ENCODE measurements at places on chromosomes 5 and 9. TPM values are rescaled to one million over a fixed set of nuclear protein-coding genes. Genes with fewer than 3 reads are reported as not detected.

Gene CDK9
- 209 TPM for total RNA-seq

Gene SLC34A1
- total RNA-seq = not detected

Gene C9orf50
- total RNA-seq = not detected

Gene PPP2R2B
- 1.4 TPM for total RNA-seq

Gene RBM22
- total RNA-seq = 50.3 TPM

Gene C5orf47
- total RNA-seq = not detected

Gene CDKN2A
- 0.65 TPM for total RNA-seq

Gene LMX1B
- not detected for total RNA-seq

Gene PCDHB3
- 3.7 TPM for total RNA-seq

Gene RALGPS1
- total RNA-seq = 8.3 TPM

Gene PCDHGA12
- 6.0 TPM for total RNA-seq

Gene SGCD
- total RNA-seq = 10.3 TPM

Gene PCDHGA4
- total RNA-seq = 5.1 TPM

Gene RAB24
- 26.8 TPM for total RNA-seq

Gene TXNDC8
- not detected for total RNA-seq

Gene HTR1A
- total RNA-seq = 1.7 TPM

Gene BTNL8
- 0.41 TPM for total RNA-seq

All from ovary (tissue), 10 donors.